RKO (cell line): ENCODE measurements at places on chromosomes 7 and 10.

GRCh38 chr7:102439963-102440795 lies 6.8 kb downstream of the ORAI2 start:
- peak; percentile 85 for DNase-seq

DNA sequence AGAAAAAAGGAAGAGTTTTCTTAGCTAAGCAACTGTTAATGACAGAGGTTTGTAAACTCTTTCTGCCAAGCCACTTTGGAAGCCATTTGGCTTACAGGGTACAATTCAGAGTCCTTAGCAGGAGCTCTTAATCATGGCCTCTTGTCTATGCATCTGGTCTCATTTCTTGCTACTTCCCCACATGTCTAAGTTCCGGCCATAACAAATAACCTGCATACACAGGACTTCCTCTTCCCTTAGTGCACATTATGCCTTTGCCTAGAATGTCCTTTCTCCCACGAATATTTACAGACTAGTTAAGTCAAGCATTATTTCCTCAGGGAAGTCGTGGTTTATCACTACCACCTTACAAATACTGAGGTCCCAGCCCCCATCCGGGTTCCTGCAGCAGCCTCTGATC lies 8.6 kb upstream of the UPF2 start:
- DNase-seq = no peak

DNA sequence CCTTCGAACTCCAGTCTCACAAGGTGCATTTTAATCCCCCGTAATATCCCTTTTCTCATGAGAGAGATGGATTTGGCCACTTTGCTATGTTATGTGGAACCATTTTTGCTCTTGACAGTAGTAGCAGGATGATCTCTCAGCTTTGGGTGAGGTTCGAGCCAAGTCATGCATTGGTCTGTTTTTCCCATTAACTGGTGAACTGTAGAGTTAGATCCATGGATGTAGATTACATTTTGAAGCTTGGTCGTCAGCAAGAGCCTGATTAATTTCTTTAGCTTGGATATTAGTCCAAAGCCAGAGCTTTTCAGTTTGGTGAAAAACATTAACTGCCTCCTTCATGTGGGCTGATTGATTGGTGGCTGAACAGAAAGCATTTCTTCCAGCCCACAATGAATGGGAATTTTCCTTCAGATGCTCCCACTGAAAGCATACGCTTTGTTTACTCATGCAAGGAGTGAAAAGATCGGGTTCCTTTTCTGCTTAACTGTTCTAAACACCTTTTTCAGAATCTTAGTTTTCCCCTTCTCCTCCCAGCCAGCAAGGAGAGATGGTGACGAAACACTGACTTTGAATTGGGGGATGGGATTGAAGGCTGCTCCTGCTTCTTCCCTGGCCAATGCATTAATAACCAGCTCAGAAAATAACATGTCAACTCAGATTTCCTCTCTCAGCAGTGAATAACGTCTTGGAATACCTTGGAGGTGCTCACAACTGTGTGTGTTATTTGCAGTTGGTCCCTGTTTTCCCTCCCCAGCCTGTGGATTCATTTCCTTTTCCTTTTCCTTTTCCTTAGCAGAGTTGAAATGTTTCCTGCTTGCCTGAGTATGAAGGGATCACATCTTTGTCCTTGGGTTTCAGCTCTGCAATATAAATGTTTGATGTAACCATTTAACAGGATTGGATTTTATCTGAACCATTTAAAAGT lies 351.8 kb upstream of the FZD8 start:
- no peak for DNase-seq

DNA sequence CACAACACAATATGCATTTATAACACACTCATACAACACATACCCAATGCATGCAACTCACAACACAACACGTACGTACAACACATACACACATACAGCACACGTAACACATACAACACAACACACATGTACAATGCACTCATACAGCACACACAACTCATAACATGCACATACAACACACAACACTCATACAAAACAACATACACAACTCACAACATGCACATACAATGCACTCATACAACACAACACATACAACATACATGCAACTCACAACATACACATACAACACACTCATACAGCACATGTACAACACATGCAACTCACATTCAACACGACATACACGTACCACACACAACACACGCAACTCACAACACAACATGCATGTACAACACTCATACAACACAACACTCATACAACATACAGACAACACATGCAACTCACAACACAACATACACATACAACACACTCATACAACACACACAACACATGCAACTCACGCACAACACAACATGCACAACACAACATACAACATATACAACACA lies 21.8 kb downstream of the DIP2C start:
- DNase-seq = no peak

- no peak for DNase-seq
Measured at GRCh38 chr7:2661602-2662272, 26.3 kb upstream of the AMZ1 start.

DNA sequence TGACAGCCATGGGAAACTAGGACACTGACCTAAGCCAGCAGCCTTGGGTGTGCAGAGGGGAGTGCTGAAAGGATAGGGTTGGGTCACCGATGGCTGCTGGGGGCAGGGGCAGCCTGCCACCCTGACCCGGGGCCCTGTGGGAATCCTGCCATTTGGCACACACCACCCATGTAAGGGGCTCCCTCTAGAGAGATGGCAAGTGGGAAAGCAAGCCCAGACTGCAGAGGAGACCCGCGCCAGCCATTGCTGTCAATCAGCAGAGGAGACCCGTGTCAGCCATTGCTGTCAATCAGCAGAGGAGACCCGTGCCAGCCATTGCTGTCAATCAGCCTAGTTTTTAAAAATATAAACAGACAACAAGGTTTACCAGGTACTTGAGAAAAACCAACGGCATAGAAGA lies 27.4 kb upstream of the PRKAG2 start:
- DNase-seq = no peak

- DNase-seq = peak; percentile 93
Measured at GRCh38 chr10:68135922-68136792, 26.9 kb downstream of the MYPN start.

- no peak for DNase-seq
Measured at GRCh38 chr10:91596825-91597196, 36.1 kb downstream of the PPP1R3C start.

GRCh38 chr10:11134411-11134810 lies 116.7 kb downstream of the CELF2 start:
- no peak for DNase-seq

- no peak for DNase-seq
Measured at GRCh38 chr7:132461032-132461592, 115.2 kb downstream of the PLXNA4 start.

DNA sequence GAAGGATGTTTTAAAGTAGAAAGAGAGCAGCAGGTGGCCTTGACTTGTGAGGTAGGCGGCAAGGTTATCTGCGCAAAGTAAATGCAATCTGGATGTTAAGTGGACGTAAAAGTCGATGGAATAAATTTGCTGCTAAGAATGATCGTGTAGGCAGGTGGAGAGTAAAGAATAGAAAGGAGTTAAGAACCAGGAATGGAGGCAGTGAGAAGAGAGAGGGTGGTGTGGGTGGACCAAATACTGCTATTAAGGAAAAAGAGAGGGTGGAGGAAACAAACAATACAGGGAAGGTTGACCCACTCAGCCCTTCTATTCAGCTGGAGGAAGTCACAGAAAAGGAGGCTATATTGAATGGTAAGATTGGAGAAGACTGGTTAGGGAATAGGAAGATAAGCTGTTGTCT lies 1.9 kb upstream of the CUL1 start:
- DNase-seq = no peak

DNA sequence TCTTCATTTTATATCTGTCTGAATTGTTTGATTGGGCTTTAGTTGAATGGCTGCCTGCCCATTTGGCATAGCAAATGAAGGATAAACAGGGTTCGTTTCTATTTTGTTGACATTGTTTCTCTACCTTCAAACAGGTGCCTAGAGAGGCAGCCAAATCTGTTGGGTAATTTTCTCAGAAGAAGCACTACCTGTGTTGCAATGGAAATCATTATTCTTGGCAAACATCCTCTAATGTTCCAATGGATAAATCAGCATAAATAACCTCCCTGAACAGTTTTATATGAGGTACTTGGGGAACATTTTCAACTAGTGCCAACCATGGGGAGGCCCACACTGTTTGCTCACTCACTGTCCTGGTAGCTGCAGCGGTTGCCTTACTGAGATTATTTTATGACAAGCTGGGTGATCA lies 64.4 kb upstream of the PLPP4 start:
- no peak for DNase-seq

DNA sequence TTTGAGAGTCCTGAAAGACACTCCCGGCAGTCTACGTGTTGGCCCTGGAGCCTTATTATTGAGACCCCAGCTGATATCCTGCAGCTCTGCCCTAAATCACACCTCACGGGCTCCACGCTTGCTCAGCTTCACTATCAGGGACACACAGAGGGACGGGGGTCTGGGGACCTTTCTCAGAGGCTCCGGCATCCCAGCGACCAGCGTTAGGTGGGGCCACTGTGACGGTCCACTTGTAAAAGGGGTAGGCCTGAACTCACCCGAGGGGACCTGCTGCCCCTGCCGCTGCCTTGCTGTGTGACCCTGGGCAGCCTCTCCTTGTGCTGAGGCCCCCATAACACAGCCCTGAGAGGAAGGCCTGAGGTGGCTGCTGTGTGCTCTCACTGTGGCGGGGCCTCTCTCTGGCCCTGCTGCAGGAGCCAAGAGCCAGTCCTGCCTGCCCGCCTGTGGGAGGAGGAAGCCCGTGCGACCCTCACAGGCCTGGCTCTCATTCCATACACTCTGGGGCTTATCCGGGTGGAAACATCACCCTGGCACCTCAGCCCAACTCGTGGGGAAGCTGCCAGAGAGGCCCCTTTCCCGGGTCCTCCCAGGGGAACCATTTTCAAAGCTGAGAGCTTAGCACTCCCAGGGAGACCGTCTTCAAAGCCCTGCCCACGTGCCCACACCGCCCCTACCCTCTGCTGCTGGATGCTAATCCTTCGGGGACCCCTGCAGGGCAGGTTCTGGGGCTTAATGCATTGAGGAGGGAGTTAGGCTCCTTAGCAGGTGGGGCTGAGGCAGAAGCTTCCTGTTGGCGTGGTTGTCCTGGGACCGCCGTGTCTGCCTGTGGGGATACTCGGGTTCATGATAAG lies 21.7 kb downstream of the AQP1 start:
- DNase-seq = no peak
